NCI-H146 (cell line): ENCODE measurements at places on chromosomes 12 and 14.

DNA sequence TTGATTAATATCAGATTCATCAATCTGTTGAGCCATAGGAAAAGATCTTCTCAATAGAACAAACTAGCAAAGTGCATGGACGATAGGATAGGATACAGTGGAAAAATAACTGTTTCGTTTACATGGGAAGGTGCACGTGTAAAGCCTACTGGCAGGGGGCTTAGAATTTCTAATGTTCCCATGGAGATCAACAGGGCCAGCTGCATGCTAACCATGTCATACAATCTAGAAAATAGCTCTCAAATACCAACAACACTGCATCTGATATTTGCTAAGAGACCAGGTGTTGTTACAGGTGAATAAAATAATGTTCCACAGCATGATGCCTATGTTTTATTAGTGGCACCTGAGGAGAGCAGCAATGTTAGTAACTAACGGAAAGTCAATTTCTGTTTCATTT lies 72.5 kb downstream of the ACSS3 start:
- DNase-seq: peak; percentile 98

DNA sequence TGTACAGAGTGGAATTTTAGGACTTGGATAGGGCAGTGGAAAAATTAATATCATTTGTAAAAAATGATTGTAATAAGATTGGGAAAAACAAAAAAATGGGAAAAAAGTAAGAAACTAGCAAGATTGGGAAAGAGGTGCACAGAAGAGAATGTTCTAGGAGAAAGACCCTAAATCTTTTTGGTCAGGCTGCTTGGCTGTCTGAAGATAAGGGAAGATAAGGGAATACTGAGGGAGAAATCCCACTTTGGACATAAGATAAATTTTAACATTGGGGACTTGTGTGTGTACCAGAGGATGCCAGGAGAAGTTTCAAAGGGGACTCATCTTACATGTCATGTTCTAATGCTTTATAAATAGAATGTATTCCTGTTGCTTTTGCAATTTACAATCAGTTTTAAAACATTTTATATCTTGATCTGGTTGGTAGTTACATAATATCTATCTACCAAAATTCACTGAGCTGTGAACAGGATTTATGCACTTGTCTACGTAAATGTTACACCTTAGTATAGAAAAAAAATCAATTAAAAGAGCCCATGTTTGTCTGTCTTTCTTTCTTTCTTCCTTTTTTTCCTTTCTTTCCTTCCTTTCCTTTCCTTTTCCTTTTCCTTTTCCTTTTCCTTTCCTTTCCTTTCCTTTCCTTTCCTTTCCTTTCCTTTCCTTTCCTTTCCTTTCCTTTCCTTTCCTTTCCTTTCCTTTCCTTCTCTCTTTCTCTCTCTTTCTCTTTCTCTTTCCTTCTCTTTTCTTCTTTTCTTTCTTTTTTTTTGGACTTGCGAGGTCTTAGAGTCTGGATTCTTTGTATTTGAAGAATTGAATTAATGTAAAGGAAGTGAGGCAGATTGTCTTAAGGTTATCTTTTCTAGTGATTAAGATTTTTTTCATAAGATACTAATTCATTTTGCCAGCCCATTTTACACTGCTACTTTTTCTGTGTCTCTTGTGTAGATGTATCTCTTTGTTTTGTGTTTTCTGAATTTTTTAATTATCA lies 66.1 kb downstream of the KTN1 start:
- no peak for DNase-seq

- DNase-seq: no peak
Observed at GRCh38 chr12:102498471-102498870, 18.1 kb upstream of the IGF1 start.

GRCh38 chr14:91987192-91987591 lies 39.7 kb upstream of the FBLN5 start:
- DNase-seq: no peak

- DNase-seq: no peak
Observed at GRCh38 chr12:14310866-14311265, 54.6 kb upstream of the ATF7IP start.

- no peak for DNase-seq
Observed at GRCh38 chr14:77114609-77115008, 16.6 kb downstream of the CIPC start.

GRCh38 chr14:100778951-100779690 lies 46.8 kb upstream of the MEG3 start:
- DNase-seq: no peak

DNA sequence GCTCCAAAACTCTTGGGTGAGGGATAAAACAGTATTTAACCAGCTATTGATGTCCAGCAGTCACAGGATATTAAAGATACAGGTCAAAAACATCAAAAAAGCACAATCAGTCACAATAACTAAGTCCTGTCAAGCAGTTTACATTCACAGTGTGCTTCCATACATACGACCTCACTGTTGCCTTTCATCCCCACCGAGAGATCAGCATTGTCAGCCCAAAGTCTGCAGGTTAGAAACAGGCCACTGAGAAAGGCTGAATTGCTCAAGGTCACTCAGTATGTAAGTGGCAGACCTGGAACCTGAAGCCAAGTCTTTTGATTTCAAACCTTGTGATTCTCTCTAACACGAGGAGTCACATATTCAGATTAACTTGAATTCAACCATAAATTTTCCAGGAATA lies 124.9 kb downstream of the GXYLT1 start:
- DNase-seq: no peak

- DNase-seq: no peak
Observed at GRCh38 chr12:104823985-104824461, 134.1 kb downstream of the SLC41A2 start.

- DNase-seq: no peak
Observed at GRCh38 chr12:12799163-12799920, 13.8 kb upstream of the DDX47 start.

- no peak for DNase-seq
Observed at GRCh38 chr14:34356264-34356654, 105.8 kb downstream of the SPTSSA start.

DNA sequence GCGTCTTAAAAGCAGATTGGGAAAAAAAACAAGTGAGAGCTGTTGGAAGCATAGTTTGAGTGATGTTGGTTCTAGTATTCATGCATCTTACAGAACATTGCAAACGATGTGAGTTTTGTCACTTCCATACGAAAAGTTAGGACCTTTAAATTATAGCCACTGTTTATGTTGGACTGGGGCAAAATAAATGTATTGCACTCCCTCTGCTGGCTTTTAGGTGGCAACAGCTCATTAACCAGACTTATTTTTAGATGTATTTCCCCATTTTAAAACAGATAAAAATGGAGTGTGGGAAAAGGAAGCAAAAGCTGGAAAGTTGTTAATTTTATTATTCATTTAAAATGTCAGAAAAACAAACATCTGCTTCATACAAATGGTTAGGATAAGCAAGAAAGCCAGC lies 111.9 kb downstream of the LGR5 start:
- peak; percentile 12 for DNase-seq

GRCh38 chr14:39454906-39455539 lies 22.8 kb upstream of the FBXO33 start:
- no peak for DNase-seq

DNA sequence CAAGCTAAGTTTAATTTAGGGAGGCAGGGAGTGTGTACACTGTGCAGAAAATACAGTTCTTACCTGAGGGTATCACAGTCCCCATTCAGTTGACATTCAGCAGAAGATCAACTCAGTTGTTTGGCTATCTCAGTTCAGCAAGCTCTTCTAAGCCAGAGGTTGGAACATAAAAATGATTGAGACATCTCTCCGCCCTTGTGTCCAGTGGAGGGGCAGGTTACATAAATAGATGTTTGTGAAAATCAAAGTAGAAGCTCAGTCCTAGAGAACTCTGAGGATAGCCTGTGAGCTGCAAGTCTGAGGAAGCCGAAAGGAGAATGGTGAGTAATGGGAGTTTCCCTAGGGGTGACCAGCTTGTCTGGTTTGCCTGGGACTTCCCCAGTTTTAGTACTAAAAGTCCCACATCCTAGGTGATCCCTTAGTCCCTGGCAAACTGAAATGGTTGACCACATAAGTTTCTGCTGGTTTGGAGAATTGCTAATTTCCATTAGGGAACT lies 251.4 kb upstream of the ATP2B1 start:
- no peak for DNase-seq

GRCh38 chr14:81400852-81401251 lies 728 bp upstream of the STON2 start:
- DNase-seq: peak; percentile 40

DNA sequence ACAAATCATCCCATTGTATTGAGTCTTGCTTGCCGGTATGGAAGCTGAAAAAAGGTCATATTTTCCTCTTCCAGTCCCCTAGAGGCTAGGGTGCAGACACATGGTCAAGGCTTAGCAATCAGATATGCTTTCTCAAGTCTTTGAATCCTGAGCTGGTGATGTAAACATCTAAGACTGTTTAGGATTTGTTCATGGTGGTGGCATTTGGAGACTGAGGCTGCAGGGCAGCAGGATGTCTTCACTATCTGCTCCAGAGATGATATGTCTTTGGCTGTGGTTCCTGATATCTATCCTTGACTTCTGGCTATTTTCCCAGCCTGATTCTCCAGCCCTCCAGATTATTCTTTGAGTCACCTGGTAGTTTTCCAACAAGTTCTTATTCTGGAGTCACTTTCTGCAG lies 50.5 kb upstream of the DACT1 start:
- no peak for DNase-seq

GRCh38 chr14:56087671-56088471 lies 30.3 kb upstream of the PELI2 start:
- peak; percentile 12 for DNase-seq

- peak; percentile 39 for DNase-seq
Observed at GRCh38 chr12:749751-750270, 2.6 kb upstream of the WNK1 start.

DNA sequence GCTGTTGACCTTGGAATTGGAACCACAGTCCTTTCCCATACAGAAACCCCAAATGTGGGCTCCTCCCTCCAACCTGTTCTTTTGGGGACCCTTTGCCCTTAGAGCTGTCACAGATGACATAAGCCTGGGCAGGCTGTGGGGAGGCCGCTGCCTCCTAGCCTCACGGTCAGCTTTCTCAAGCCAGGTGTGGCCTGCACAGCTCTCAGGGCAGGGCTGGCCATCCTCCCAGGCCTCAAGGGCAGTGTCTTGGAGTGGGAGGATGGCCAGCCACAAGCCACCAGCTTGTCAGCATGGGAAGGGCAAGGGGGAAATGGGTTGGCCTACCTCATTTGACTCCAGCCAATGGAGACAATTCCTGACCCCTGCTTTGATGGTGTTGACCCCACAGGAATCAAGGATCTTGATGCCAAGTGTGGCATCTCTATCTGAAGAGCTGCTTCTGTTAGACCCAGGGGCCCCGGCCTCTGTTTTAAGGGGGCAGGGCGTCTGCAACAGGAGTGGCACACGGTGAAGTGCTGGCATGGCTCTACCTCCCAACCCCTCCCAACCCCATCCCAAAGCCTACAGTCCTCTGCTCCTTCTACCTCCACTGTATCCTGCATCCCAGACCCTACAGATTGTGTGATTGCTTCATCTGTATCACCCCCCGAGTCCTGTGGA lies 11.5 kb downstream of the CBLN3 start:
- DNase-seq: no peak

DNA sequence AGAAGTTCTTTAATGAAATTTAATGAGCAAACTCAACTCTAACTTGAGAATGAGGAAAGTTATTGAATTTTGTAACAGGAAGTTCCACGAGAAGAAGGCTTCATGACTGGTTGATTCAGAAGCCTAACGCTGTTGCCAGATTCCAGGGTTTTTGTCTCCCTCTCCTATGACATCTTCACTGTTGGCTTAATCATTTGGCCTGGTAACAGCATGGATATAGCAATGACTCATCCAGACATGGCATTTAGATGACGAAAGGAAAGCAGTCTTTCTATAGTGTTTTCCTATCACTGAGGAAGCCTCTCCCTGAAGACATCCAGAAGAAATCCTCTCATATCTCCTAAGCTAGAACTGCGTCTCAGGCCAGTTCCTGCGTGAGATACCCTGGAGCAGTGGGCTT lies 9.4 kb upstream of the KCNA1 start:
- DNase-seq: no peak

GRCh38 chr14:70704960-70705359 lies 63.2 kb downstream of the TTC9 start:
- DNase-seq: no peak

DNA sequence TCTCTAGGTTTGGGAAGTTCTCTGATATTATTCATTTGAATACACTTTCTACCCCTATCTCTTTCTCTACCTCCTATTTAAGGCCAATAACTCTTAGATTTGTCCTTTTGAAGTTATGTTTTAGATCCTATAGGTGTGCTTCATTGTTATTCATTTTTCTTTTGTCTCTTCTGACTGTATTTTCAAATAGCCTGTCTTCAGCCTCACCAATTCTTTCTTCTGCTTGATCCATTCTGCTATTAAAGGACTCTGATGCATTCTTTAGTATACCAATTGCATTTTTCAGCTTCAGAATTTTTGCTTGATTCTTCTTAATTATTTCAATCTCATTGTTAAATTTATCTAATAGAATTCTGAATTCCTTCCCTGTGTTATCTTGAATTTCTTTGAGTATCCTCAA lies 199.2 kb downstream of the CRADD start:
- DNase-seq: no peak

- DNase-seq: no peak
Observed at GRCh38 chr14:52000019-52000582, 10.8 kb downstream of the RTRAF start.

DNA sequence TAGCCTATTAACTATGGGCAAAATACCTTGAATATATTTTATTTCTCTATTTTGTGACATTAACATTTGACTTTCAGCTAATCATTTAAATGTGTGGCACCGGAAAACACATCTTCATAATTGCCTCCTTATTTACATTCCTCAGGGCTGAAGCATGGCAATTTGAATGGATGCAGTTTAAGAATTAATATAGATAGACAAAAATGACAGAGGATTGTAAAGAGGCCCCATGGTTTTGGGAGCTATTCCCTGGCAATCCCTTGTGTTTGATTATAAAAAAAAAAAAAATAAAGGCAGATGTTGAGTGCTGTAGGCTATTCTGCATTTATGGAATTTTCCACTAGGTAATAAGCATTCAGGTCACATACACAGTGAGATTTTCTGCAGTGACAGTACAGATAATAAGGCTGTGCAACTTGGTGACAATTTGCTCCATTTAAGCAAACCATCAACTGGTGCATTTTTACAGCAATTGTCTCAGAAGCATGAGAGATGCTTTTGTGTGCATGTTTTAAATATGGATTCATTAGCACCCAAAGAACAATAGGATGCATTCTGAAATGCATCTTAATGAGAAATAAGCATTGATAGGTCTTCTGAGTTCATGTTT lies 123.2 kb upstream of the SLC38A4 start:
- DNase-seq: no peak

DNA sequence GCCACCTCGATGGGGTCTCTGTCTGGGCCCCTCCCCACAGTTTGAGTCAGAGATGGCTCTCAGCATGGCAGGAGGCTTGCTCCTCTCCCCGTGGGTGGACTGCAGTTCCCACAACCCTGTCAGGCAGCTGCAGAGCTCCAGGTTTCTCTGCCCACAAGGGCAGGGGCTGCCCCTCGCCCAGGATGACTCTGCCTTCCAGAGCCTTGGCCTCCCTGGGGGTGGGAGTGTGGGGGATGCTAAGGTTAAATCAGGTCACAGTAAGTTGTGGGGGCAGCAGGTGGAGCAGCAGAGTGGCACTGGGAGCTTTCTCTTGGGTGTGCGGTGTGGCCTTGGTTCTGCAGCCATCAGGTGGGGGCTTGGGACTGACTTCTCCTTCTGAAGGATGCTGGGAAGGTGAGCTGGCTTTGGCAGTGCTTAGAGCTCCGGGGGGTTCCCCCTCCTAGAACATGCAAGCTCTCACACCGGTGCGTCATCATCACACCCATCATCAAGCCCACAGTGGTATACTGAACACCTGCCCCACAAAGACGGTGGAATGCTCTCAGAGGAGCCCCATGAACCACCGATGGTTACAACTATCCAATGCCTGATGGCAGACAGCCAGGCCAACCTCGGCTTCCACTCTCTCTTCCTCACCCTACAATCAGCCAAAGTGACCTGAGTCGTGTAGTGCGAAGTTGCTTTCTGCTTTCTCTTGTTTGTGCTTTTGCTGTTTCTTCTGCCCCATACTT lies 39.7 kb downstream of the ERH start:
- no peak for DNase-seq
